ENCODE measurements at places on chromosomes 11 and 22.

DNA sequence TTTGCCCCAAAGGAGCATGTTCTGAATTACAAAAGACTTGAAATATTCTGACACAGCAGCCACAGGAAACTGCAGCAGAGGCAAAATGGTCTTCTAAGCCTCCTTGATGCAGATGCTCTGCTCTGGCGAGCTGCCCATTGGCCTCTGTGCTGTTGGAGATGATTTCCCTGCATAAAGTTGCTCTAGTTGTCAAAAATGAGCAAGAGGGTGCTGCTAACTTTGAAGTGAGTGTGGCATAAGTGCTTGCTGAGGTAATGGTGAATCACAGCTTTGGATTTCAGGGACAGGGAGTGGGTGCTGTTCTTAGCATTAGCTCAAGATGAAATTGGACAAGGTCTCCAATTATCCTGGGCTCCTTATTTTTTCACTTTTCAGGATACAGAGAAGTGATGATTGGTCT is 435.4 kb downstream of the TMEM135 start:
- peak; percentile 7 for DNase-seq

DNA sequence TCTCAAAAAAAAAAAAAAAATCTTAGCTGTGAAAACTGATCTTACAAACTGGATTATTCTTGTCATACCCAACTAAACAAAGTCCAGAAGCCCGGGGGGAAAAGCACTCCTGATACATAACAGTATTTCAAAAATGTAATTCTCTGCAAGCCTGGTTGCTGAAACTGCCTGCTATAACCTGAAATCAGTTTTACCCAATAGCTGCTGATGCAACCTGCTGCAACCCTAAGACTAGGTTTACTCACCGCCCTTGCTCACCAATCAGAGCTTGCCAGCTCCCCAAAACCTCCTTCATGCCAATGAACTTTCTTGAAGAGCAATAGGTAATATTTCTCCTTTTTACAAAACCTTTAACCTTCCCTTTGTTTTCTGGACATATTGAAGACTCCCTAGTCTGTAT is 12.4 kb downstream of the FGF19 start:
- no peak for DNase-seq

- no peak for DNase-seq
Observed at GRCh38 chr22:20391222-20391621, 2.7 kb upstream of the ZNF74 start.

DNA sequence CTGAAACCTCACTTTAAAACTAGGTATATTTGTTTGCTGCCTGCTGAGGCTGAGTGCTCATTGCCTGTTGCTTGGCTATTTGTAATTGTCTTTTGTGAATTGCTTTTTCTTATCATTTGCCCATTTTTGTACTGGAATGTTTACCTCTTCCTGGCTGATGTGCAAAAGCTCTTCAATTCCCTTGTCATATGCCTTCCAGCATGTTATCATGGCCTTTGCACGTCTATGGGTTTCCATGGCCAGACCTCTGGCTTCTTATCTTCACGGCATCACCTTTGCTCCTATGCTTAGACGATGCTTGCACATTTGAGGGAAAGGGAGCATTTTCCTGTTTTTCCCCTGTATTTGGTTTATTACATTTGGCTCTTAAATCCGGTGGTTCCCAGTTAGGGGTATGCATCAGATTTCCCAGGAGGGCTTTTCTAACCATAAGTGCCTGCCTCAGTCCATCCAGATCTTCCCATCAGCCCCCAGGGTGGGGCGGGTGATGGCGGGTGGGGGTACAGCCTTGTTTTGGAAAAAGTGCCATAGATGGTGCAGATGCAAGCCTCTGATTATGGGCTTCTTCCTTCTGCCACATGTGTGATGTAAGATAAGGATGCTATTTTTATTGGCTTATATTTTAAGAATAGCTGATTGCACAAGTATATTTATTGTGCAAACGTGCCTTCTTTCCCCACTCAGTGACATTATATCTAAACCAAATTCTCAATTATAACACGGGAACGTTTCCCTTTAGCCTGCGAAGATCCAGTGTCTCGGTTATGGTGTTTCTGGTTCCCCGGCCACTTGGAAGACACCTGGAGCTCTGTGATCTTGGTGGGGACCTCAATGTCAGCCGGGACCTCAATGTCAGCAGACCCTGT is 70.6 kb upstream of the SEPTIN5 start:
- DNase-seq = peak; percentile 41

- no peak for DNase-seq
Observed at GRCh38 chr22:45071618-45072017, 61.8 kb upstream of the PHF21B start.
